Daoy (cell line): ENCODE measurements at places on chromosomes 2 and 18.
A peak's percentile ranks its signal among the peaks of the same experiment; 100 is the strongest.

DNA sequence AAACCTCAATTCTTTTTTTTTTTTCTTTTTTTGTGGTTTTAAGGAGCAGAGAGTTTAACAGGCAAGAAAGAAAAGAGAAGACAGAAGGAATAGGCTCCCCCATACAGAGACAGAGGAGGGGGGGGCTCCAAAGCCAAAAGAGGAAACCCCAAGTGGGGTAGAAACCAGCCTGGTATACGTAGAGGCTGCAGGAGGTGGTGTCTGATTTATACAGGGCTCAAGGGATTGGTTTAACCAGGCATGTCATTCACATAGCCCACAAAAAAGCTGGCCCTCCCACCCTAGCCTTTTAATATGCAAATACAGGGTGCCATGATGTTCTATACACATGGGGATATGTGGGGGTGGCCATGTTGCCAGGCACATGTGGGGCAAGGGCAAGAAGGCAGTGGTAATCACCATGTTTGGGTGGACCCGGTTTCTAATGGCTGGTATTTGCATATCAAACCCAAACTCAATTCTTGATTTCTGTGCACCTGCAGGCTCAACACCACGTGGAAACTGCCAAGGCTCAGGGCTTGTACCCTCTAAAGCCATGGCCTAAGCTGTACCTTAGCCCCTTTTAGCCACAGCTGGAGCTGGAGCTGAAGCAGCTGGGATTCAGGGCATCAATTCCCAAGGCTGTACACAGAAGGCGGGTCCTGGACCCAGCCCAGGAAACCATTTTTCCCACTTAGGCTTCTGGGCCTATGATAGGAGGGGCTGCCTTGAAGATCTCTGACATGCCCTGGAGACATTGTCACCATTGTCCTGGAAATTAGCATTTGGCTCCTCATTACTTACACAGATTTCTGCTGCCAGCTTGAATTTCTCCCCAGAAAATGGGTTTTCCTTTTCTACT is 170.3 kb downstream of the MAIP1 start:
- no peak for DNase-seq

- DNase-seq: no peak
These were observed 11.7 kb upstream of the CCDC74B start for GRCh38 chr2:130156624-130157004.

DNA sequence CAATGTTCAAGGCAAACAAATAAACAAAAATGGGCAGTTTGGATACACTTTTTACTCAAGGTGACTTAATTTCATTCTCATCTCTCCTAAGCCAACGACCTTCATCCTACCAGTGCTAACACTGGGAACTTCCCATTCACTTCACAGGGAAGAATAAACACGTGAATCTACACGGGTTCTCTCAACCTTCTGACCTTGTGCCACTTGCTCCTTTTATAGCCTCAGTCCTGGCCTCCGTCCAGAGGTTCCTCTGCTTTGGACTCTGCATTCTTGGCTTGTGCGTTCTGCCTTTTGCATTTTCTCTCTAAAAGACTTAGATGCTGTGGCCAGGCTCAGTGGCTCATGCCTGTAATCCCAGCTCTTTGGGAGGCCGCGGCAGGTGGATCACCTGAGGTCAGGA is 13.8 kb downstream of the ZNF2 start:
- no peak for DNase-seq

DNA sequence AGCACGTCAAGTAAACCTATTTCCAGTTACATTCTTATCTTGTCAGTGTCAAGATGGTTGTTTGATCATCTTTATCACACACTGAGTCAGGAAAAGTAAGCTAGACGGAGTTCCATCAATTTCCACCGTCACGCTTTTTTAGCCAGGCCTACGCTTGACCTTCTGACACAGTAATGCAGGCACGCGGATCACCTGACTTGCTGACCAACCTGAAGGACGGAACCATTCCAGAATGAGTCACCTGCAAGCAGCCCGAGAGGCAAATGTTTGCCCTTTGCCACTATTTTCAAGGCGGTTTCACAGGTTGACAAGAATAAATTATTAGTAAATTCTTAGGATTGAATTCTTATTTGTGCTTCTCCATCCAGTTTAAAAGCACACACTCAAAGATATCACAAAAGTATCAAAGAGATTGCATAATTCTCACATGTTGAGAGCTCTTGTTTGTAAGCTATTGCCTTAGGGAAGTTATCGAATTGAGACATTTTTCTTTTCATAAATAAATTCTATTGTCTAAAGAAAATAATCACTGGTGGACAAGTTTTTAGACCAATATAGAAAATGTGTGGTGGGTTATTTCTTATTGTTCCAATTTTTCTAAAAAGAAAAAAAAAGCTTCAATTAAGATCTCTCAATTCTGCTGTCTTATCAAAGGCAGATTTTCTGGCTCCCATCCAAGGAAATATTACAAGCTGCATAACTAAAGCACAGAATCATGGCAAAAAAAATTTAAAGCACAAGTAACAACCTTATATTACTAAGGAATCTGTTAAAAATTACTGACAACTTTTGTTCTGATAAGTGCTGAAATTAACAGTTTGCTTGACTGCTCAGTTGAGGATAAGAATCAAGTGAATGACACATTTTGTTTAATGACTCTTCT is 31.9 kb downstream of the UXS1 start:
- peak; percentile 9 for DNase-seq

DNA sequence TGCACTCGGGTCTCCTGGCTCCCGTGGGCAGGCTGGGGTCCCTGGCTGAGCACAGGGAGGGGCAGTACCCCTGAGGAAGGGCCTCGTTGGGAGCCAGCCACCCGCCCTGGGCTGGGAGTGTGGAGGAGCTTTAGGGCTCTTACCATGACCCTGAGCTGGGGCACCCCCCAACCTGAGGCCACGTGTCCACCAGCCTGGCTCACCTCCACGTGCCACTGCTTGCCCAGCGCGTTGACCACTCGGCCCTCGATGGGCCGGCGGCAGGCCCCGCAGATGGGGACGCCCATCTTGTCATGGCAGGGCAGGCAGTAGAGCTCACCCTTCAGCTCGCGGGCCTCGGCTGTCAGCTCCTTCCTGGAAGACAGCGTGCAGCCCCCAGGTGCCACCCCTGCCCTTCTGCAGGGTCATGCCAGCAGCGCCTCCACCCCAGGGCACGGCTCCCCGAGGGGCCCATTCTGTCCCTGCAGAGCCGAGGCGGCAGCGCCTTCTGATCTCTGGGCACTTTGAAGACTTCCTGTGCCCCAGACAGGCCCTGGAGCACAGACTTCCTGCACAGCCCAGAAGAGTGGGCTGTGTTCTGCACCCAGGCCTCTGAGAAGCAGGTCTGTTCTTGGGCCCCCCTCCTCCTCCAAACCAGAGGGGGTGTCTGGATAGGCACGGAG is 4.0 kb upstream of the GPR17 start:
- DNase-seq: no peak

GRCh38 chr18:74534981-74535649 is 815 bp downstream of the CNDP1 start:
- no peak for DNase-seq

DNA sequence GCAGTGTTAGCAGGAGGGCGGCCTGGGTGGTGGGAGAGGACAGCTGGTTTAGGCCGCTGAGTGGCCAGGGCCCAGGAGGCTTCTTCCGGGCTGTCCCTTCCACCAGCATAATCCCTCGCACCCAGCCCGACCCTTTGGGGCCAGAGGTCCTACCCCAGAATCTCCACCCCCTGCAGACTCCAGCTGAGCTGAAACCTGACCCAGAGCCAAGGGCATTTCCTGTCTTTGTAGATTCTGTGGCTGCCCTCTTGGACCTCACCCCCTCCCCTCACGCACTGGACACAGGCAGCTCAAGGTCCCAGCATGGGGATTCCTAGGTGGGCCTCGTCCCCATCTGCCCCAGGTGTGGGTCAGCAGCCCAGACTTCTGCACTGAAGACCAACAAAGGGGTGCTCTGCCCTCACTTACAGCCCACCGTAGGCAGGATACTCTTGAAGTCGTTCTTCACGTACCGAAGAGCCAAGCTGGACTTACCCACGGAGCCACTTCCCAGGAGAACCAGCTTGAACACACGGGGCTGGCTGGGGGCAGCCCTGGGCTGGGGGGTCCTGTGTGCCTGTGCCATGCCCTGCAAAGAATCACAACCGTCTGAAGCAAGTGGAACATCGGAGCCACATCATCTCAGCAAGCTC is 4.8 kb downstream of the RAB17 start:
- DNase-seq: no peak

DNA sequence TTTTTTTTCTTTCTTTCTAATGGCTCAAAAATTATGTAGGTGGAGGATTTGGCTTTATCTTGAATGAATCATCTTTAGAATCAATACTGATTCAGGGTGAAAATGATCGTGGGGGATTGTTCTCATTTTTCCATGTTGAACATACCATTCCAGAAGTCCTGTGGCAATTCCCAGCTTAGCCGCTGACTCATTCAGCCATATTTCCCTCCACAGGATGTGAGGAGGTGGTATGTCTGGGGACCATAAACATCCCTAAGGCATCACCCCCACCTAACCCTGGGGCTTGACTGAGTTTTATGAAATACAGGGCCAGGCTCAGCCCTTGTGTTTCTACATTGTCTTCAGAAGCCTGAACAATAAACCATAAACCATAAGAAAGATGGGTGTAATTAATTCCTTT is 92.7 kb upstream of the FN1 start:
- peak; percentile 97 for DNase-seq

- no peak for DNase-seq
These were observed 6.6 kb downstream of the FZD7 start for GRCh38 chr2:202040079-202040844.

DNA sequence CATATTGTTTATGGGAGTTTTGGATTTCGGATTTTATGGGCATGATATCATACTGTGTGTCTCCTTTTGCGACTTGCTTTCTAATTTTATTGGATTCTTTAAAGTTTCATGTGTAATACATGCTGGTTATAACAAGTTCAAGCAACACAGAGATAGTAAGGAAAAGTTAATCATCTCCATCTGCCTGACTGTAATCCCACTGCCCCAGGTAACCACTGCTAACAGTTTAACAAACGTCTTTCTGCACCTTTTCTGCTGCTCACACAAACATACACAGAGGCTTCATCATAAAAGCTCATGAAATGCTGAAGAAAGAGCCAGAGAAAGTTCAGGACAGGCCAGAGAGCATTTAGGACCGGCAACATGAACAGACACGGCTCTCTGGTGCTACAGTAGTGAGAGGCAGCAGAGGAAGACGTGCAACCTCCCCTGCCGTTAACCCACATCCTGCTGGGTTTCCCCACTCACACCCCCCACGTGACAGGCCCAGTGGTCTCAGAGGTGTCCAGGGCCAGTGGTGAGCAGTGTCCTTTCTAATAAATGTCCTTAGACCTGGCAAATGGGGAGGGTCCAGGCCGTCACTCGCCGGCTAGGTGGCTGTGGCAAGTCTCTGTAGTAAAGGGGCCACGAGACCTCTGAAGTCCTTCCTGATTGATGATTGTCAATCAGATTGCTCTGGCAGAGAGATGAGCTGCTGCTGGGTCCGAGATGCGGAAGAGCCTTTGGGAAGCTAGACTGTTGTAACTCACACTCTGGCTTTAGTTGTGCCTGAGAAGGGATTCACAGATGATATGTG is 43.0 kb upstream of the SLC1A4 start:
- peak; percentile 77 for DNase-seq

GRCh38 chr2:70385966-70386595 is 84.2 kb upstream of the FAM136A start:
- peak; percentile 22 for DNase-seq

- DNase-seq: peak; percentile 16
These were observed 76.2 kb upstream of the UPP2 start for GRCh38 chr2:158025255-158025996.

DNA sequence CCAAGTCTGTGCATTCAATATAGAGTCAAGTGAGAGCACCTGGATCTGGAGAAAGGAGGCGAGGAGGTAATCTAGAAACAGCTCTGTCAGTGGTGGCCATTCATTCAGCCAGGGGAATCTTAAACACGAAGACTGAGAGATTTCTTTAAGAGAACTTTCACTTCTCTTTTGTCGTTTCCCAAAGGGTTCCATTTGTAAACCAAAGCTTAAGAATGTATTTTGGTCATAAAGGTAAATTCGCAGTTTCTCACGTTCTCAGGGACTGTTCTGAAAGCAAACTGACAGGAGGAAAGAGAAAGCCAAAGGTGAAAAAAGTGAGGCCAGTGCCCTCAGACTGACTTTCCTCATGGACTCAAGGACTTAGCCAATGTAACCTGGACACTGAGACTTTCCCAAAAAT is 513.5 kb downstream of the CMPK2 start:
- no peak for DNase-seq

DNA sequence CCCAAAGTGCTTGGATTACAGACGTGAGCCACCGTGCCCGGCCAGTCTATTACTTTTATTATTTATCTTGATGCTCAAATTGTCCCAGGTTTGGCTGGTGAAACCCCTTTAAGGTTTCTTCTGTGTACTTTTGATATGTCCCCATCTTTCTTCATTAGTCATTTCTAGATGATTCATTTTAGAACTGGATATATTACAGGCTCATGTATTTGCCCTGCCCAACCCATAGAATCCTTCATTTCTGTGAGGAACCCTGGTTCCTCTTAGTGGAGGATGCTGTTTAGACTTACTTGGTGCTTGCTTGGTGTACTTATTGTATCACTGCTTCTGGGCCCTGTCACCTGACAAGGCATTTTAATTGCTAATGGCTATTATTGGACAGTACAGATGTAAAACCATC is 40.1 kb downstream of the KCMF1 start:
- no peak for DNase-seq

GRCh38 chr18:63257453-63257852 is 62.1 kb downstream of the BCL2 start:
- no peak for DNase-seq

DNA sequence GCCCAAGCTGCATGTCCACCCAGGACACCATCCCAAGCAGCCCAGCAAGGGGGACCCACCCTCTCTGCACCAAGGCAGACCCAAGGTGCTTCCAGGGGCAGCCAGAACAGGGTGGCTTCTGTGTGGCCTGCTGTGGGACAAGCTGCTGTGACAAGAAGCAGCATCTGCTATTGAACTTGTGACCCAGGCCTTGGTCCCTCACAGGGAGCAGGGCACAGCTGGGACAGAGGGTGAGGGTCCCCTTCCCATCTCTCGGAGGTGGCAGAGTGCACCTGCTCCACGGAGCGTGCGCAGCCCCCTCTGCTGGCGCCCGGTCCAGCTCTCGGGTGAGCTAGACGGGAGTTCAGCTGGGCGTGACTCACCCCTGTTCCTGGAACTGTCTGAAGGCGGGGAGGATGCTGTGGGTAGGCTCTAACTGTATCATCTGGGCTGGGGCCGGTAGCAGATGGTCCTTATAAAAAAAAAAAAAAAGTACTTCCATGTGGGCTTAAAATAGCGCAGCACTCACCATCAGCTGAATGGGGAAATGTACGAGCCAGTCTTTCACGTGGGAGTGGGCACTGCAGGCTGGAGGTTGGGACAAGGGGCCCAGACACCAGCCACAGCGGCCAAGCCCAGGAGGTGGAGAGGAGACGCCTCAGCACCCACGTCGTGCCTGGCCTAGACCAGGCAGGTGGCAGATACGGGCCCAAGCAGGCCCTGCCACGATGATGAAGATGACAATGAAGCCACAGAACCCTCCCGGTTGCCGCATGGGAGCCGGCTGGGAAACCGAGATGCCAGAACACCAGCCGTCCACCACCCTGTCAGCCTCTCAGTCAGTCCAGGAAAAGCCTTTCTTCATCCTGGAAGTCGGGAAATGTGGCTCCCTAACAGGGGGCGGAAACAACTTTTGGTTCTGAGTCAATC is 136.8 kb upstream of the ID2 start:
- peak; percentile 88 for DNase-seq
